Stimulated activated CD8-positive, alpha-beta memory T cell treated with anti-CD3 and anti-CD28 coated beads, Interleukin-7, amount 100 ng/mL, for 48 hours (primary cell): ENCODE measurements at places on chromosomes 16 and 17.

- DNase-seq, result no peak
Measured at GRCh38 chr17:40122136-40122998, 596 bp downstream of the MSL1 start.

- no peak for DNase-seq
Measured at GRCh38 chr16:89621136-89621697, 7.8 kb downstream of the DPEP1 start.

- no peak for DNase-seq
Measured at GRCh38 chr17:36740157-36740556, 138.8 kb downstream of the MRM1 start.

- DNase-seq, result no peak
Measured at GRCh38 chr17:38667099-38667786, 7.5 kb downstream of the EPOP start.

- no peak for DNase-seq
Measured at GRCh38 chr16:47492428-47493377, 31.6 kb downstream of the PHKB start.

DNA sequence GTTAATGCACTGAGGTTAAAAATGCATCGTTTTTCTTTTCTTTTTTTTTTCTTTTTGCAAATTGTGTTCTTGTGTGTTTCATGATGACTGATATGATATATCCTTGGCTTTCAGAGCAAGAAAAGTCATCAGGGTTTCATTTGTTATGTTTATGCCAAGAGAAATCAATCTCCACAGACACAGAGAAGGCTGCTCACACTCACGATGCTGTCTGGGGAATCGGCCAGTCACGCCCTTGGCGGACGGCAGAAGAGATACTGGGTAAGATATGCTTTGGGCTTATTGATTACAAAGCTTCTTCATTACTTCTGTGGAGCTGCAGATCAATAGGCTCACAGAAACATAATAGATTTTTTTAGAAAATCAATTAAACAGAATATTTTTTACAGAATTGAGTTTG is 42.2 kb upstream of the TNRC6C start:
- DNase-seq, result no peak

GRCh38 chr16:24539850-24540601 is 660 bp downstream of the RBBP6 start:
- DNase-seq, result peak; percentile 45

GRCh38 chr17:27559506-27560481 is 71.2 kb upstream of the LGALS9 start:
- no peak for DNase-seq

GRCh38 chr16:3121851-3122467 is 9.6 kb downstream of the ZNF205 start:
- no peak for DNase-seq

DNA sequence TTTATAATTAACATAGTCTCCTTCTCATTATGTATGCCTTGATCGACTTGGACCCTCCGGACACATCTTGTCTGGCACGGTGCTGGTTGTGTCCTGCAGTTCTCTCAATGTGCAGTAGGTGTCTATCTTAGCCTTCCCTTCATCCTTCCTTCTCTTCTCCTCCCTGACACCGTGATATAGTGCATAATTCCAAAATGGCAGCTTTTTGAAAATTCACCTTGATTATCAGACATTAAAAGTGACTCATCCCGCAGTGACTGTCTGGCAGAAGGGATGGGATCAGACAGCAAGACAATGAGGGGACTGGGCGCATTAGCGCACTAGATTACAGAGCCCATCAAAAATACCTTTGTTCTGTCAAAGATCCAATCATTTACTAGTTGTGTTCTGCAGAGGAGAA is 70.0 kb upstream of the PMFBP1 start:
- no peak for DNase-seq

GRCh38 chr16:10619271-10619849 is 39.0 kb upstream of the EMP2 start:
- peak; percentile 5 for DNase-seq

DNA sequence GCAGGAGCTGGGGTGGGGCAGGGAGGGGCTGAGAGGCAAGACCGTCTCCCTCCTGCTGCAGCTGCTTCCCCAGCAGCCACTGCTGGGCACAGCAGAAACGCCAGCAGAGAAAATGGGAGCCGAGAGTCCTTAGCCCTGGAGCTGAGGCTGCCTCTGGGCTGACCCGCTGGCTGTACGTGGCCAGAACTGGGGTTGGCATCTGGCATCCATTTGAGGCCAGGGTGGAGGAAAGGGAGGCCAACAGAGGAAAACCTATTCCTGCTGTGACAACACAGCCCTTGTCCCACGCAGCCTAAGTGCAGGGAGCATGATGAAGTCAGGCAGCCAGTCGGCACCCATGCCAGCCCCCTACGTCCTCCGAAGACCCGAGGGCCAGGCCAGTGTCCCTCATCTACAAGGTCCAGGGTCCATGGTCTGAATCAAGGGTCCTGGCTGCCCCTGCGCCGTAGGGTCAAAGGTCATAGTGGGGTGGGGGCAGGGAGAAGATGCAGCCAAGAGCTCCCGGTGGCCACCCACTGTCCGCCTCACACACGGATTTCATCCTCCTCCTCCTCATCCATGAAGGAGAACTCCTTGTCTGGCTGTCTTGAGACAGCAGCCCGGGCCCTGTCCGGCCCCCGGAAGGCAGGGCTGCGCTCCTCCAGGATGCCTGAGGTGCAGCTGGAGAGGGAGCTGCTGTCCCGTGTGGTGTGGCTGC is 23.4 kb upstream of the CPSF4L start:
- no peak for DNase-seq

GRCh38 chr17:57016764-57017116 is 38.8 kb downstream of the SCPEP1 start:
- DNase-seq, result no peak

GRCh38 chr16:59907611-59908010 is 1173.5 kb upstream of the GOT2 start:
- no peak for DNase-seq

DNA sequence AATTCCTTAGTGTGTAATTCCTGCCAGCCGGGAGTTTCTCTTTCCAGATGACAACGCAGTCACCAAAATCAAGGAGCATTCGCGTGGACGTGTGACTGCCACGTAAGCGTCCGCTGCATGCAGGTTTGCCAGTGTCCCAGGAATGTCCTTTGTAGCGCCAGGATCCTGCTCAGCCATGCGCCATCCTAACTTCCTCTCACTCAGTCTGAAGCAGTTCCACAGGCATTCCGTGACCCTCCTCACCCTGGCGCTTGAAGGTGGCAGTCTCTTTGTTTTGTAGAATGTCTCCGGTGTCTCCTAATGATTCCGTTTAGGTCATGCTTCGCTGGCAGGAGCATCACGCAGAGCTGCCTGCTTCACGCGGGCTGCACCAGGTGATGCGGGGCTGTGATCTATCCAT is 88.6 kb downstream of the RPTOR start:
- no peak for DNase-seq

DNA sequence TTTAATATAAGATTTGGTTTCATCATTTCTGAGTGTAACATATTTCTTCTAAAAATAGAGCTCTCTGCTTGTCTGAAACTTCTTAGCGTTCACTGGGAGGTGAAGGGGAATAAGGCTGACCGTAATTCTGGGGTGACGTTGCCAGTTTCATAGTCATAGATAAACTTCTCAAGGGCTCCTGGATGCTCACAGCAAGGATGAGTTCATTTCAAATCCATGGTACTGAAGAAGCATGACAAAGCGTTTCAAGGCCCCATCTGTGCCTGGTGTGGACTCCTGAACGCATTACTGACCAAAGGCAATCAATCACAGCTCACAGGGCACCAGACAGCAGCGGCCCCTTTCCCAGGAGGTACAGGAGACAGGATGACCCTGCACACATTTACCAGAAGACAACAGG is 12.0 kb upstream of the EVPL start:
- DNase-seq, result no peak

DNA sequence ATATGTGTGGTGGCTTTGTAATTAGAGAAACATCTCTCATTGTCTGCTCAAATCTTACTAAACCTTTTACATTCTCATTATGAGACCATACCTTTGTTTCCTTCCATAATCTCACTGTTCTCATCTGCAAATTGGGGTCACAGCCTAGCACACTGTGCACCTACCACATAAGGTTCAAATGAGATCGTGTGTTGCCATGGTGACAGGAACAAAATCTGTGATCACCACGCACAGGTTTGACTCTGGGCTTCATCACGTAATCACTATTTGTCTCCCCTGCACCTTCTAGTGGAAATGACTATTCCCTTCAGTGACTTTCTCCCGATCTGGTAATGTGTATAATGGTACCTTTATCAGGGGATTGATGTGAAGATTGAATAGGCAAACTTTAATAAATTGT is 26.1 kb downstream of the CDH8 start:
- no peak for DNase-seq

DNA sequence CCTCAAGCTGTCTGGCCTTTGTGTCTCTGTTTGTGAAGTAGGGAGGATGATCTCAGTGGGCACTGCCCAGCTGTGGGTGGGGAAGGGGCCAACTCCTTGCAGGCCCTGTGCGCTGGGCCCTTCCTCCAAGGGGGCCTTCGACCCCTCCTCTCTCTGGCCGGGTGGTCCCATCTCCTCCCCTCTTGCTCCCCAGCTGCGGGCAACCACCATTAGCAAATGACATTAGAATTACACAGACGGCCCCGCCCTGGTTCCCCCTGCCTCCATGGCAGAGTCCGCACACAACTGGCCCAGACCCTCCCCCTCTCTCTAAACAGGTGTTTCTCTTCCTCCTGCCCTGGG is 2.5 kb upstream of the SLC6A4 start:
- DNase-seq, result no peak

DNA sequence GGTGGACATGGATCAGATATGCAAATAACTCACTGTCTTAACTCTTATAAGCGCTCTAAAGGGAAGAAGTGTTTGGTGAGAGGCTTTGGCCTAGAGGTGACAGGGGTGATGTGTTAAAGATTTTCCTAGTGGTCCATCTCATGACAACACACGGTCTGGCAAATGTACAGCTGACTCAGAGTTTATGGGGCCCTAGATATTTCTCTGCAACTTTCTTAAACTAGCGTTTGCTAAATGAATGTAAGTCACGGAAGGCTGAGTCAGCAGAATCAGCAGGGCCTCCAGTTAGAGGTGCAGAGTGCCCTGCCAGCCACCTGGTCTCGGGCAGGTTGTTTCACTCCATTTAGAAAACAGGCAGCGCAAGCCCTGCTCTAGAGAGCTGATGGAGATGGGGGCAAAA is 40.1 kb downstream of the CLEC16A start:
- DNase-seq, result no peak

GRCh38 chr16:71796501-71797097 is 12.0 kb downstream of the AP1G1 start:
- DNase-seq, result no peak

GRCh38 chr17:8857919-8858318 is 9.6 kb downstream of the PIK3R6 start:
- DNase-seq, result peak; percentile 39

DNA sequence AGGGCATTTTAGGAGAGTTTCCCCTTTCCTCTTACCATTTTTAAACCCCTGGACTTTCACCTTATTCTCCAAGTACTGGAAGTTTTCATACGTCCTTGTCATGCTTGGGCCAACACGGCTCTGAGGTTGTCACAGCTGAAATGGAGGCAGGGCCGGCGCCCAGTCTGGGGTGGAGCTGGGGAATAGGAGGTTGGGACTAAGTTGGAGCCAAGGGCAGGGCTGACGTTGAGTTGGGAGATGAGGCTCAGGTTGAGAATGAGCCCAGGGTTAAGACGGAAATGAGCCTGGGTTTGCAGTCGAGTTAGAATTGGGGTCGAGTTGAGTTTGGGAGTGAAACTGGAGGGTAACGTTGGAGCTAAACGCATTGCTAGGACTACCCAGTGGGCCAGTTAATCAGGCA is 1.3 kb downstream of the CLEC10A start:
- DNase-seq, result no peak

DNA sequence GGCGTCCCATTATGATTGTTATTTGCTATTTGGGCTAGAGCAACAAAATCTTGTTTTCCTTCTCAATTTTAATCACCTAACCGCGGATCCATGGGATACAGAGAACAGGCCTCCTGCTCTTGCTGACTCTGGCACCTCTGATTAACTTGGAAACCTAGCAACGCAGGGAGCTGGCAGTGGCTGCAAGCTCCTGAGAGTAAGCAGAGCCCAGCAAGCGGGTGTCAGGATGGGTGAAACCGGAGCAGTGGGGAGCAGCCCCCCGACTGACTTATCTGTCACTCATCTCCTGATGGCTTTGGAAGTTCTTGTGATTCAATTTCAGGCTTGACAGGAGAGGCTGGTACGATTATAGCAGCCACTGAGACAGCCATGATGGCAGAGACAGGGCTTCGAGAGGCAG is 45.5 kb upstream of the CDC42EP4 start:
- DNase-seq, result no peak

DNA sequence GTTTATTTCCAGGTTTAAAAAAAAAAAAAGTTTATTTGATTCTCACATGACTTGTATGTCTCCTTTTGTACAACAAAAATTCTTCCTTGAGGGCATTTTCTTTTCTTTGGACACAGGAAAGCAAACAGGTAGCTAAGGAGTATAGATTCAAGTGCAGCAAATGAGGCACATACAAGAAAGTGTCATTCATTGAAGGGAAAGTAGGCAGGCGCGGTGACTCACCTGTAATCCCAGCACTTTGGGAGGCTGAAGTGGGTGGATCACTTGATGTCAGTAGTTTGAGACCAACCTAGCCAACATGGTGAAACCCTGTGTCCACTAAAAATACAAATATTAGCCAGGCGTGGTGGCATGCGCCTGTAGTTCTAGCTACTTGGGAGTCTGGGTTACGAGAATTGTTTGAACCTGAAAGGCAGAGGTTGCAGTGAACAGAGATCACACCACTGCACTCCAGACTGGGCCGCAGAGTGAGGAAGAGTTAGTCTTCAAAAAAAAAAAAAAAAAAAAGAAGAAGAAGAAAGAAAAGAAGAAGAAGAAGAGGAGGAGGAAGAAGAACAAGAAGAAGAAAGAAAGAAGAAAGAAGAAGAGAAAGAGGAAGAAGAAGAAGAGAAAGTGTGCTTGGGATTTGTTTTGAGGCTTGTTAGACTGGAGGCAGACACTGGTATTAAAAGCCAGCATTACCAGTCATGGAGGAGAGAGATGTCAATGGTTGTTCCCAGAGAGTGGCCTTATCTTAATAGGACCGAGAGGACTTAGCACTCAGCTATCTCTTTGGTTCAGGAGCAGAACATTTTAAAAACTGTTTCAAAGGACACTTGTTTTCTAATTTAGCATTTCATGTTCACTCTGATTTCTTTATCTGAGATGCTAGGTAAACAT is 19.7 kb downstream of the GINS3 start:
- DNase-seq, result no peak

- DNase-seq, result no peak
Measured at GRCh38 chr16:88662222-88662842, 559 bp downstream of the MVD start.

- no peak for DNase-seq
Measured at GRCh38 chr17:37081287-37081686, 132.5 kb downstream of the AATF start.

GRCh38 chr17:9241371-9241712 is 220.0 kb downstream of the NTN1 start:
- no peak for DNase-seq

DNA sequence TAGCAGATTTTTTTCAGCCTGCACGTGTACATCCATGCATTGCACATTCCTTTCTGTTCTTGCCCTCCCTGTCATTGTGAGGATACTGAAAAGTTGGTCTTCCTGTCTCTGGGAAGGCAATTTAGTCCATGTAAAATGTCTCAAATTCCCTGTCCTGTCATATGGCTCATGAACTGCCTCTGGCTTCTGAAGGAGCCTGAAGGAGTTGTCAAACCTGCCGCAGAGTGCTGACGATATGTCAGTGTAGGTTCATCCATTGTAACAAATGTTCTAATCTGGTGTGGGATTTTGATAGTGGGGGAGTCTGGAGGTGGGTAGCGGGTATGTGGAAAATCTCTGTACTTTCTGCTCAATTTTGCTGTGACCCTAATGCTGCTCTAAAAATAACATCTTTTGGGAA is 59.6 kb downstream of the YPEL2 start:
- DNase-seq, result no peak

GRCh38 chr16:5228369-5228768 is 130.8 kb upstream of the EEF2KMT start:
- no peak for DNase-seq
